ENCODE measurements at places on chromosomes 13 and 19.

- DNase-seq, result no peak
Measured at GRCh38 chr13:25175026-25175425, 2.9 kb upstream of the AMER2 start.

DNA sequence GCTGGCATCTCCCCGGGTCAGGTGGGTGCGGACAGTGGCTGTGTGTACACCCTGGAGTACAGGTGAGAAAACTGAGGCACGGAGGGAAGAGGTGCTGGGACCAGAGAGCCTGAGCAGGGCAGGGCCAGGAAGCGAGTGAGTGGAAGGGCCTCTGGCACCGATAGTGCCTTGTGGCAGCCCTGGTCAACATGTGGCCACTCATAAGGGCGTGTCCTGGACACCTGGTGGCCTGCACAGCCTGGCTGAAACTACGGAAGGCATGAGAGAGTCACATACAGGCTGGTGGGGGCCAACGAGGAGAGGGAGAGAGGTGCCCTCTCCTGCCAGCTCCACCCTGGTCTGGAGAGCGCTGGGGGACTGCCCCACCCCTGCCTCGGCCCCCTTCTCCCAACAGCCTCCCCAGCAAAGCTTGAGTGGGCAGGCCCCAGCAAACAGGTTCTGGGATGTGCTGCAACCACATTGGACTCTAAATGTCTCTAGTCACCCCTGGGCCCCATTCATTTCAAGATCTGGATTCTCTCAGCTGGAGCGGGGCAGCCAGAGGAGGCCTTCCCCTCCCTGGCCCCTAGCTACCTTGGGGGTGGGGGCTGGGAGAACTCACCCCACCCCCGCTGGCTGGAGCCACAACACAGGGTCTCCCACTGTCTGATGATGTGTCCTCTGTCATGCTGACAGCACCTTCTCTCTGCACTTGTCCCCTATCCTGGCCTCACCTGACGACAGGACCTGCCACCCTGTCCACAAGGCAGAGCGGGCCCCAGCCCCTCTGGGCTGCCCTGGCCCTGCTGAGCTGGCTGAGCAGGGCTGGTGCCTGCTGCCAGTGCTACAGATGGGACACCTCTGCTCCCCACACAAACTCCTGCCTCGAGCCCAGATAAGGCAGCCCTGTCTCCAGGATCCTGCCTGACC lies 5.8 kb downstream of the CBARP start:
- DNase-seq, result no peak

DNA sequence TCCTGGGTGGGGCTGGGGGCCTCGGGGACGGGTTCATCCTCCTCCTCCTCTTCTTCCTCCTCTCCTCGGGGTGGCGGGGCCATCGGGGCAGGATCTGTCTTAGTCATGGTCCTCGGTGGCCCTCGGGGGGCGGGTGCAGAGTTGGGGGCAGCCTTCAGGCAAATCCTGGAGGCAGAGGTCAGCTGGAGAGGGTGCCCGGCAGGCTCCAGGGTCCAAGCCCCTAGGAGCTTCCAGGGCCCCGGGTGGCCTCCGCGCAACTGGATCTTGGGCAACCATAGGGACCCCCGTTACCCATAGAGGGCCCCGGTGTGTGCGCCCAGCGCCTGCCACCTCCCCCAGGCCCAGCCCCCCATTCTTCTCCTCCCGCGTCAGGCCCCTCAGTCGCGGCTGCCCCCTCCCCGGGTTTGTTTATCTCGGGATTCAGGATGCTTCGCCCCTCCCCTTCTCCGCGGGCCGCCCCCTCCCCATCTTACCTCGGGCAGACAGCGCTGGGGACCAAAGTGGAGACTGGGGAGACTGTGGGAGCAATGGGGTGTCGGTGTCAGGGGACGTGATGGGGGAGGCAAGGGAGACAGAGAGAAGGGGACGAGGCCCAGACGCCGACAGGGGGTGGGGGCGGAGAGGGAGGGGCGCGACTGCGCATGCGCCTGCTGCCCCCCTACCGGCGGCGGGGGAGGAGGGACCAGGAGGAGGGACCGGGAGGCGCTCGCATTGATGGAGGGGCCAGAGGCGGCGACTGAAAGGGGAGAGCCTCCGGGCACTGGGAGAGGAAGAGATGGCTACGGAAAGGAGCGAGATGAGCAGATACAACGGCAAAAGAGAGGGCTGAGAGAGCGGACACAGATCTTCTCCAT lies at the start of gene CLIP3:
Gene CLIP3, minus strand, starts transcription at position 623 of the 854 bp plus-strand sequence. Its CDS starts 516 bp downstream, at position 107.
- no peak for DNase-seq

GRCh38 chr19:57047743-57048142 lies 72.0 kb upstream of the USP29 start:
- no peak for DNase-seq

DNA sequence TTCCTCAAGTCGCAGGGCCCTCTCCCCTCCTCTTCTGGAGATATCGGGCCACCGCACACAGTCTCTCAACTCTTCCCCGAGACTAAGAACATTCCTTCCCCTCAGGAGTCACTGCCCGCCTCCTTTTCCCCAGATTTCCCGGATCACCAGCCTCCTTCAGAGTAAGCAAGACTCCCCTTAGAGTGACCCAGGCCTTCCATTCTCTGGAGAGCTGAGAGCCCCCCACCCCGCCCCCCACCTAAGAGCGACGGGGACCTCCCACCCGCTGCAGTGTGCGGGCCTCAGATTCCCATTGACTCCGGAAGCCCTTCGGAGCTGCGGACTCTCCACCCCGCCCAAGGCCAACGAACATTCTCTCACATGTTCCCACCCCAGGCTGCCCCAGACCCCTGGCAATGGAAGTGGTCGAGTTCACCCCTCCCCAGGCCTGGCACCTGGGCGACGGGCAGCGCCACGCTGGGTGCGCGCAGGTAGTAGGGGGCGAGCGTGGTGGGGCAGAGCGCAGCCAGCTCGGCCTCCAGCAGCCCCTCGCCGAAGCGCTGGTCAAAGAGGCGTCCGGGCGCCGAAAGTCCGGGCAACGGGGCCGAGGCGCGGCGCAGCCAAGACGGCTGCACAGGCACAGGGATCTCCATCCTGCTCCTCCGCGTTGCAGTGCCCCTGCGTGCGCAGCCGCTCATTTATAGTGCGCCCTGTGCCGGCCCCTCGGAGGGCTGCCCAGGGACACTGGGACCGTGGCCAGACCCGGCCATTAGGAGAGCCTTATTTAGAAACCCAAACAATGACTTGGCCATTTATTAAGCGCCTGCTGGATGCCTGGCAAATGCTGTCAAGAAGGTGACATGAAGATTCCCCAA lies at the start of gene HSPB6:
Gene HSPB6, minus strand, starts transcription at position 653 of the 854 bp plus-strand sequence. Its CDS starts 21 bp downstream, at position 632.
- no peak for DNase-seq

DNA sequence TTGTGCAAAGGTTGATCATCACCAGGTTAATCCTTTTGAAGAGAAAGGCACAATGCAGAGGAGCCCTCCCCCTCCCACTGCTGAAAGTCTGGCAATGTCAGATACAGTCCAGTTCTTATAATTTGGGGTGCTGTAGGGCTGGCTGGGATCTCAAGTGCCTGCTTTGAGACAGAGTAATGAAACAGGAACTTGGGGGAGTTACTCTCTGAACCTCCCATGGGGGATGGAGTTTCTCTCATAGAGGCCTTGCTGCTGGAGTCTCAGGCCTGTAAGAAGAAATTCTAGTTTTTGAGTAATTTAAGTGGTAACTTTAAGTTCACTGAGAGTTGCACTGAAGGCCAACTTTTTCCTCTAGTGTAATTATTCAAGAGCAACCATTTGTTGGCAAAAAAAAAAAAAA lies 410.5 kb downstream of the KCNRG start:
- DNase-seq, result no peak

- DNase-seq, result no peak
Measured at GRCh38 chr13:112469071-112469745, 93.1 kb downstream of the SPACA7 start.

DNA sequence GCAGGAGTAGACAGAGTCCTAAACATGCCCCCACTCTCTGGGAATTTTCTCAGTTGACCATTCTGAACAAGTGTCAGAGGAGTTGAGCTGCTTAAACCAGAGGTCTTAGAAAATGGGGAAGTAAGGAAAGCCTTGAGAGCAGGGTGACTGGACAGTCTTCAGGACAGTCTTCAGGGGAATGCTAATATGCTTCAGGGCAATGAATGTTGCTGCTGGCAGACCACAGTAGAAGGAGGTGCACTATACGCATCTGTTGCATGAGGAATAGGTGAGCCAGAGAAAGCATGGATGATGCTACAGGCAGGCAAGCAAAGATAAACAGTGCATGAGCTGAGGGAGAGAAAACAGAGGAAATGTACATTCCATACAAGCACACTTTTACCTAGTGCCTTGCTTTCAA lies 196.6 kb upstream of the GPR12 start:
- no peak for DNase-seq

DNA sequence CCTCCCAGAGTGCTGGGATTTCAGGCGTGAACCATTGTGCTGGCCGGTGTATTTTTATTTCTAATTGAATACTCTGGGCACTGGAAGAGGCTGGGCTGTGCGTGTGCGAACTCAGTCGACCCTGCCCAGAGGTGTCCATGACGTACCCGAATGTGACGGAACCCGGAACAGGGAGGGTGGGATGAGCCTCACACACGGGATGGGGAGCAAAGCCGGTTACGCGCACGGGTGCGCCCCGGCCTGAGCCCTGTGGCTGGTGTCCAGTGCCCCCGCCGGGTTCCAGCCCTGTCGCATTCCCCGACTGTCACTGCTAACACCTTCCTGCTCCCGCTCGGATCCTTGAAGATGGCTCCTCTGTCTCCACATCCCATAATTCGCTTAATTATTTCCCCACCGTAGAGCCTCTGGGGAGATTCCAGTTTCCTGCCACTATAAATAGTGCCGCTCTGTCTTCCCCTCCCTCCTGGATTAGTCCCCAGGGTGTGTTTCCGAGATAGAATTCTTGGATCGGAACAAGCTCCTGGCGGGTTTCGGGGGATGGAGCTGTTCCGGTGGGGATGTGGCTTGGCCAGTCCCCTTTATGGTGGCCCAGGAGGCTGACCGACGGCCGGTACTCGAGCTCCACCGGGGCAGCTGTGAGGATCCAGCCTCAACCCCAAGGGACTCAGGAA lies 22.0 kb downstream of the SBNO2 start:
- no peak for DNase-seq

GRCh38 chr13:66994097-66994496 lies 236.0 kb downstream of the PCDH9 start:
- DNase-seq, result no peak

DNA sequence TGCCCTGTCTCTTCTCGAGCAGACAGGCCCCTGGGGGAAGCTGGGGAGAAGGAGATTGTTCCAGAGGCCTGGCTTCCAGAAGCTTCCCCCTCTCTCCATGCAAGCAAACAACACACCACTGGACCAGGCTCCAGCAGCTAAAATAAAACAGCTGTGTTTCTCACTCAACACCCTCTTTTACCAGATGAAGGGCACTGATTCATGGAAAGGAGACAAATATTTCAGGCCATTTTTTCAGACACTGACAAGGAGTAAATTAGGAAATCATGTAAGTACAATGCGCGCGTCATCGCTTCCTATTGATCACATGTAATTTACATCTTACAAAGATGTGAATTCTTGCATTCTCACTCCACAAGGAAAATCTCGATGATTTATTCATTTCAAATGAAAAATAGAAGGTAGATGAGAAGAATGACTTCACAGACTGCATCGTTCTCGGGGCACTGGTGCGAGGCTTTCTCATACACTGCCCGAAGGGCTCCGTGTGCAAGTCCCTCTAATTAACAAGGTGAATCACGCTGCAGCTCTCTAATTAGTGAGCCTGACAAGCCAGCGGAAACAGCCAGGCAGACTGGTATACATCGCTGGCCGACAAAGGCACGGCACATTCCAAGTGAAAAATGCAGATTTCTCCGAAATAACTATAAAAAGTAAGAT lies 153.6 kb downstream of the KCTD15 start:
- DNase-seq, result no peak

DNA sequence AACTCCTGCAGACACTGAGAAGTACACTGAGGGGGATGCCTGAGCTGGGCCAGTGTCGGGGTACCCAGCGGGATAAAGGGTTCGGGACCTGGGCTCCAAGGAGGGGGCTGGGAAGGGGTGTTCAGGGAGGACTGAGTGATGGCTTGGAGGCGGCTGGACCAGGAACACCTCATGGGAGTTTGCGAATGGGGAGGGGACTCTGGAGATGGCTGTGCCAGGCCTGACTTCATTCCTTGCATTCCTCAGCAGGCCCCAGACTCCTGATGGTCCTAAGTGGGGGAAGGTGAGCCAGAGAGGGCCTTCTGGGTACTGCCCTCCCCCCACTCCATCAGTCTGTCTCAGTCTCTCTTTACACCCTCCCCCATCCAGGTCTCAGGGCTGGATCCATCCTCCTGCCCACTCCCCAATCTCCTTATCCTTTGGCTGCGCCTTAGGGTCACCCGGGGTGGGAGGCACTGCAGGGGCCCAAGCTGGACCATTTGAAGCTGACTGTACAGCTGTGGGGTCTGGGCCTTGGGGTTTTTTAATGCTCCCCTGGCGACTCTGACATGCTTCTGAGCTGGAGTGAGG lies 13.8 kb downstream of the PAK4 start:
- DNase-seq, result no peak

DNA sequence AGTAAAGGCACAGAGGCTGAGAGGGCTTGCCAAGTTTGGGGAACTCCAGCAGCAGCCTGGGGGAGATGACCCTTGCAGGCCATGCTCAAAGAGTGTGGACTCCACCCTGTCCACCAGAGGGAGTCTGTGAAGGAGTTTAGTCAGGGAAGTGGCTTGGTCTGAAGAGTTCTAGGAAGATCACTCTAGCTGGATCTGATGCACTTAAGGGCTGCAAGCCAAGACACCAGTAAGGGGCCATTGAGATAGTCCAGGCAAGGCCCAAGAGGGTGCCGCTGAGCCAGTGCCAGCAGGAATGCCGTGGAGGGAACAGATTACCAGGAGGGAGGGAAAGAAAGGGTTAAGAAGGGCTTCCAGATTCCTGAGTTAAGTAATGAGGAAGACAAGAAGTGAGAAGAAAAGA lies 68.7 kb downstream of the ZAR1L start:
- no peak for DNase-seq
